Hematopoietic multipotent progenitor cell treated with erythropoietin and hydrocortisone succinate and interleukin-3 and kit ligand, for 4 days (in vitro differentiated cells): ENCODE measurements at places on chromosomes 6 and 20.

- no peak for DNase-seq
Measured at GRCh38 chr20:62210496-62210855, 9.6 kb downstream of the HRH3 start.

DNA sequence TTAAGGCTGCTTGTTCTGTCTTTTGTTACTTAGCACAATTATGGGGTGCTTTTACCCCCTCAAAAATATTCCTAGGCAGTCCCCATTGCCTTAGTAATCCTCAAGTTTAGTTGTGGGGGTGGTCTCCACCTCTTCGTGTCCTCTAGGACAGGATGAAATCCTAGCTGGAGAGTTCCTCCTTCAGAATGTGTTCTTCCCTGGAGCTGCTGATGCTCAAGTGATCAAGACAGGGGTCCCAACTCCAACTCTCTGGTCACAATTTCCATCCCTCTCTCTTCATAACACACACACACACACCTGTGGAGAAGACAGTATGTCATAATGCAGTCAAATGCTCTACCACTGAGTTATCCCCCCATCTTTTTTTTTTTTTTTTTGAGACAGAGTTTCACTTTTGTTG is 280.7 kb downstream of the UST start:
- DNase-seq, result no peak

DNA sequence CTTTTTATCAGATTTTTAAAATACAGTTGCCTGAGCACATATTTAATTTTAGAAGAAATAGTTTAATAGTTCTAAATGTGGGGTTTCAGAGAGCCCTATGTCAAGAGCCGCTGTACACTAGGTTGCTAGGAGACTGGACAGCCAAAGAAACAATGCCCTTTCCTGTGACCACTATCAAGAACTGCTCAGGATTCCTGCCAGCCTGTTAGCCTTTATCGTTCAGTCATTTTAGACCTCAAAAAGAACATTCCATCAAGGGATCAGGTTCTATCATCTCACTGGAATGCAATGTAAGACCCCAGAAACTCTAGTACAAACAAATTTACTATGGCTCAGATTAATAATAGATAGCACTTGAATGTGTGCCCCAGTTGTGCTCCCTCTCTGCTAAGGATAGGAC is 181.2 kb upstream of the CCN2 start:
- no peak for DNase-seq

DNA sequence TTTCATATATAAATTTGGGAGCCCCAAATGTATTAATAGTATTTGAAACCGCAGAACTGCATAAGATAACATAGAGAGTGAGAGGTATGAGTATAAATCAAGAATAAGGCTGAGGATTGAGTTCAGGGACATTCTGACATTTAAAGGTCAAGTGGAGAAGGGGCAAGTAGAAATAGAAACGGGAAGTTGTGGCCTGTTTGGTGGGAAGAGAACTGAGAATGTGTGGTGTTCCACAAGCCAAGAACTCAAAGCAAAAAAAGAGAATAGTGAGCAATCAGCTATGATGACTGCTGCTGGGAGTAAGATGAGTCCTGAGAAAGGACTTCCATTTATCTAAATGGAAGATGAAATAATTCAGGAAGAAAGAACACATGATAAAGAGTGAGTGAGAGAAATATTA is 418.4 kb downstream of the CD109 start:
- no peak for DNase-seq

DNA sequence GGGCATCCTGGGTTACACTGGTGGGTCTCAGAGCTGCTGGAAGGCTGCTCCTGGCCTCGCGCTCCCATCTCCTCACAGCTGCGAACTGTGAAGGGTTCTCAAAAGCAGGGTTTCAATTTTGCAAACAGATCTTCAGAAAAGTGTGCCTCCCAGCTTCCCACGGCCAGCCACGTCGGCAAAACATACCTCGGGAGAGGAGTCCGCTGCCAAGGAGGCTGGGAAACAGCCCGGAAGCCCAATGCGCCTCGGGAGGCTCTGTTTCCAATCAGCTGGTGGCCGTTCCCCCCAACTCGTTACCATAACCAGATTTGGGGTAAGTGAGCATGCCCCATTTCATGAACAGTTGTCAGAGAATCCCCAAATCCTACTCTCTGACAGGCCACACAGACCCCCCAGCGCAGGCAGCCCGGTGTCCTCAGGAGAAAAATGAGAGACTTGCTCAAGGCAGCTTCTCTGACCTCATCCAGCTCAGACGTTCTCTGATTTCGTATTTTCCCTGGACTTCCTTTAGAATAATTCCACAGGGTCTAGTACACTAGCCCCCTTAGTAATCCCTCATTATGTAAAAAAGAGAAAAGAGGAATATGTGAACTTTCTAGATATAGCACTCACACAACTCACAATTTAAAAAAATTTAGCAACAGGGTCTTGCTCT is 98.4 kb downstream of the SNX5 start:
- DNase-seq, result no peak

GRCh38 chr6:116847227-116847626 is 18.3 kb upstream of the GPRC6A start:
- DNase-seq, result peak; percentile 69

- peak; percentile 87 for DNase-seq
Measured at GRCh38 chr20:63740627-63741353, 1.2 kb downstream of the SLC2A4RG start.

DNA sequence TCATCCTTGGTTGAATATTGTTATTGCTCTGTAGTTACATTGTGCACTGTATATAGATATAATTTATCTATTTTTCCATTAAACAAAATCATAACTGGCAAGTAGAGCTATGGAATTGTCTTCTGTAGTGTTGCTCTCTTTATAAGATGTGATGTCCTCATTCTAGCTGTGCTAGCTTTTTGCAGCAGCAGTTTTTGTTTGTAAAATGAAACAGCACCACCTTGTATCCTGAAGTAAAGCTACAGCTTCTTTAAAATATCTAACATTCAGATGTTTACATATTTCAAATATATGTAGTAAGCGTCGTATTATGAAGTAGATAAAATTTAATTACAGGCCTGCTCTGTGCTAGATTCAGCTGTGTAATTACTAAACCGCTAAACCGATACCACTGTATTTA is 328.8 kb upstream of the MANEA start:
- DNase-seq, result no peak

- no peak for DNase-seq
Measured at GRCh38 chr20:46158476-46158987, 40.4 kb downstream of the CD40 start.

DNA sequence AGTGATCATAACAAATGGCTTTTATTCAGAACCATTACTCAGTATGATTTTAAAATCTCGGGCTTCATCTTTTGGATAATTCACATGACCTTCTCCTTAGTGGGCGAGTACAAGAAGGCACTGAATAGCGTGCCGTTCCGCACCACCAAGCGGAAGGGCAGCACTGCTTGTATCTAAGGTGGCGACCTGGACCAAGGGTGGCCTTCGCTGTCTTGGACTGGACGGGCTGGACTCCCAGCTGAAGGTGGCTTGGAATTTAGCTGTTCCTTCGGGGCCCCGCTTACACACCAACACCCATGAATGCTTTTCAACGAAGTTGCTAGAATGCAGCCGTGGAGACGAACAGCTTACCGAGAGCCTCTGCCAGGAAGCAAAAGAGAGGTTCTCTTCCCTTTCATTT is 168.6 kb upstream of the AGPAT4 start:
- no peak for DNase-seq

- peak; percentile 39 for DNase-seq
Measured at GRCh38 chr6:89830170-89830809, 610 bp downstream of the CASP8AP2 start.

DNA sequence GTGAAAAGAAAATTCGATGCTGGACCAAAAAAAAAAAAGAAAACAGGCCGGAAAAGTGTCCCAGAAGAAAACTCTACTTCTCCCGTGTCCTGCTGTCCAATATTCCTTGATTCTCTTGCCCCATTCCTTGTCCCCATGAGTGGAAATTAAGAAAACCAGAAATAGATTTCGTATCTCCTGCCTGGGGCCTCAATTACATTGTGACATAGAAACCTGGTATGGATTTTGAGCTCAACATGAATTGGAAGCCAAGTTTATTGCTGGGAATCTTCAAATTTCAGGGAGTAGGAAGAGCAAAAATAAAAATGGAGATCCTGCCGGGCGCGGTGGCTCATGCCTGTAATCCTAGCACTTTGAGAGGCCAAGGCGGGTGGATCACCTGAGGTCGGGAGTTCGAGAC is 11.9 kb downstream of the ISM1 start:
- no peak for DNase-seq

- no peak for DNase-seq
Measured at GRCh38 chr20:35279533-35280174, 1.7 kb upstream of the MMP24OS start.

GRCh38 chr6:150235218-150235617 is 92.4 kb downstream of the PPP1R14C start:
- DNase-seq, result peak; percentile 12

DNA sequence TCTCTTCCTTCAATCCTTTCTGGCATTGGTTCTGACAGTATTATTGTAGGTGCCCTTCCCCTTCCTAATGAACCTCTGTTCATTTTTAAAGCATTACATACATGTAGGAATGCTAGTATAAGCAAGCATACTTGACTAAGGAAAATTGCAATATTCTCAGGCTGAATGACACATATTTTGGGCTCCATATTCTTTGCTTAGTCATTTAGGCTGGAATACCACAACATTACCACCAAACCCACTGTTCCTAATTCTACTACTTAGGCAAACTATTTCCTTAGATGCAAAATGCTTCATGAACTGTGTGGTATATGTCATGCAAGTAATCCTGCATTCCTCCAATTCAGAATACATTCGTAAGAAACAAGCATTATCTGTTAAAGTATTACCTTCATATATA is 113.9 kb downstream of the PRDM1 start:
- DNase-seq, result no peak

DNA sequence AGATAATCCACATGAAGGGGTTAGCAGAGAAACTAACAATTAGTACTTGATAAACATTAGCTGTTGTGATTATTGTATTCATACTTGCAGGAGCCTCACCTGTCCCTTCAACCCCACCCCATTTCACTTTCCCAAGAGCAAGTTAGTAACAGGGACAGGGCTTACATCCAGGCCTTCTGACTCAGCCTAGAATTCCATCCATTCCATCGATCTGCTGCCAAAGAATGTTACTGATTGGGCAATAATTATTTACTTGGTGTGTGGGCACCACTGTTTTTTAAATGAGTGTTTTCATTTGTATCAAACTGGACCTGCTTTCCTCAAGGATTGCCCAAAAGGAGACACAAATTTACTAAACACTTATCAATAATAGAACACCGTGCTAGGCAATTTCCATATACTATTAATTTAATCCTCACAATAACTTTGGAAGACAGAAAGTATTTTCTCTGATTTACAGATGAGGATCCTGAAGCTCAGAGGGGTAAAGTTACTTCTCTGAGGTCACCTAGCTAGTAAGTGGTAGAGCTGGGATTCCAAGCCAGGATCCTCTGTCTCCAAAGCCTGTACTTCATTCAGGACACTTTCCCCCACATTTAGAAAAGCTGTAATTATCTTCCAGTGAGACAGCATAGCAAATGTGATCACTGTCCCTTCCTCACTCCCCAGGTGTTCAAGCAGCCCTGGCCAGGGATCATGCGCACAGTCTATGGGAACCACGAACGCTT is 32.8 kb downstream of the GSS start:
- no peak for DNase-seq
